ENCODE measurements at places on chromosomes 11 and 22.
A peak's percentile ranks its signal among the peaks of the same experiment; 100 is the strongest.

DNA sequence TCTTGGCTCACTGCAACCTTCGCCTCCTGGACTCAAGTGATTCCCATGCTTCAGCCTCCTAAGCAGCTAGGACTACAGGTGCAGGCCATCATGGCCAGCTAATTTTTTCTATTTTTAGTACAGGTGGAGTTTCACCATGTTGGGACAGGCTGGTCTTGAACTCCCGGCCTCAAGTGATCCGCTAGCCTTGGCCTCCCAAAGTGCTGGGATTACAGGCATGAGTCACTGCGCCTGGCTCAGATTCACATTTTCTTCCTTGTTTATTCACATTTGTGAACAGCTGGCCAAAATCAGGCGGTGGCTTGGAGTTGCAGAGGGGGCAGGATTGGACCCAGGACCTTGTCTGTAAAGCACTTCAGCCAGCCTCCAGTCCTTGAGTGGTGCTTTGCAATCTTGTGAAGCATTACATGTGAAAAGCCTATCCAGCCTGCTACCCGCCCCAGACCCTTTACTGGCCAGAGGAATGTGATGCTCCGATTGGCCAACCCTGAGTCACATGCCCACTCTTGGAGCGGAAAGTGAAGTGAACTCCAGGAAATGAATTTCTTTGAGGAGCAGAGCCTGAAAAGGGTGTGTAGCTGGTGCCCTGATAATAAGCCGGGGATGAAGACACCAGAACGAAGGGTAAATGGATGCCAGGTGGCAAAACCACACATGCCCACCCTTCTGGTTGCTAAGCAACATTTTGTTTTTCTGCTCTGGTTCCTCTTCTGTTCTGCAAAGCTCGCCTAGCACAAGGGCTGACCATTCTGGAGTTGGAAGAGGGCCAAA, 62.6 kb upstream of the PTPRJ start:
- DNase-seq: no peak

DNA sequence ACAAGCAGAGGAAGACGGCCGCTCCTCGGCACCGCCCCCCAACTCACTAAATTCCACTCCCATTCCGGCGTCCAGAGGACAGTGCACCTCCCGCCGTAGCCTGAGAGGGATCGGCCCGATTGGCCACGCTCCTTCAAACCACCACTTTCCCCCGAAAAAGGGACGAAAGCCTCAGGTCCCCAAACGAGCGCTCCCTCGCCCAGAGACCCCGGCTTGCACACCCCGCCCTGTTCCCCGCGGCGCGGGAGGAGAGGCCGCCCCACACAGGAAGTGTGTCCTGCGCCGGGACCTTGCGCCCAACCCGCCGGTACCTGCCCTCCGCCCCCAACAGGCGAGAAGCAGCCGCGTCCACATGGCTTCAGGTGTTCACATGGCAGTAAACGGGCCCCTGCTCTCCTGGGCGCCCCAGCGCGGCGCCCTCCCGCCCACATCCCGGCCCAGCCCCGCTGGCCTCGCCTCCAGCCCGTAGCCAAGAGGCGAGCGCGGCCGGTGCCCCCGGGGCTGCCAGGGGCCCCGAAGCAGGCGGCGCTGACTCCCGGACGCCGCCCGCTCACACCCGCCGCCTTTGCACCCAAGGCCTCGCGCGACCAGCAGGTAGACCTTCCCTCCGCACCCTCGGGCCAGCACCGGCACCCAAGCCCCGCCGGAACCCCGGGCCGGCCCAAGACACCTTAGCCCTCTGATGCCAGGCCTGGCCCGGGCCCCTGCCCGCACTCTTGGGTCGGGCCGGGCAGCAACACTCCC, 849 bp downstream of the TCF20 start:
- DNase-seq: peak; percentile 54

GRCh38 chr11:21481255-21481654, 711.6 kb upstream of the ANO5 start:
- no peak for DNase-seq

DNA sequence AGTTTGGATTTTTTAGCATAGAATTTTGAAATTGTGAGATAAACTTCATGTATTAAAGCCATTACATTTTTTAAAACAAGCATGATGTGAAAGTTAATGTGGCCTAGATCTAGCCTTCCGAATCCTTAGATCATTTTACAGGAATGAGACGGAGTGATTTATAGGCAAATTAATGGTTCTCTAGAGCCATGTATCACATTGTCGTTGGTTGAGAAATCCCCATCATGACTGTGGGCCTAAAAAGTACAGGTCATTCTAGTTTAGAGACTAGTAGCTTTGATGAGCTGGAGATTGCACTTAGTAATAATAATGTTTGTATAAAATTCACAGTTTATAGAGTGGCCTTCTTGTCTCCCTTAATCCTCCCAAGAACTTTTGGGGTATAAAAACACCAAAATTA, 7.1 kb downstream of the EWSR1 start:
- no peak for DNase-seq

DNA sequence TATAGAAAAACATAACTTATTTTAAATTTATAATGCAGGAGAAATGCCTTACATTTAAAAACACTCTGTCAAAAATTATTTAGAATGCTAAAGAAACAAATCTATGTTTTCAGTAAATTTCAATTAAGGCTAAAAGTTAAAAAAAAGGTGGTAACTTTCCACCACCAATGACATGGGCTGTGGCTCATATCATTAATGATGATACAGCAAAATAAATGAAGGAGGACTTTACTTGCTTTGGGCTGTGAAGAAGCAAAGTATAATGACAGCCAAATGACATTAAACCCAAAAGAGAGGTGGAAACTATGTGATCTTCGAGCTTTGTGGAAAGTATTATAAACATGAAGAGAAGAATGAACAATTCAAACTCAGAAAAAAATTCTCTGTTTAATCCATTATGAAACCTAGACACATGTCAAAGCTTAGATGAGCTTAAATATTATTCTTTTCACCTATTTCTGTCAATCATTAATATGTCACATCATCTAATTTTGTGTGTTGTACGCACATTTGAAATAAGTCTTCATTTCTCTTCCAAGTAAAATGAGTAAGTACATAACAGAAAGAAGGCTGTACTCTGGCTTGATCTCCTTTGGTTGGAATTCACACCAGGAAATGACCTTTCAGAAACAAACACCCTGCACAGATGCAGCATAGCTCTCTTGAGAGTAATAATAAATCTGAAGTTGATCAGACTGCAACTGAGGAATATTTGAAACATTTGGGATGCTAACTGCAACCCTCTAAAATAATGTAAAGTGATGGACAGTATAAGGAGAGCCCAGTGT, 265.8 kb downstream of the TTC28 start:
- no peak for DNase-seq

DNA sequence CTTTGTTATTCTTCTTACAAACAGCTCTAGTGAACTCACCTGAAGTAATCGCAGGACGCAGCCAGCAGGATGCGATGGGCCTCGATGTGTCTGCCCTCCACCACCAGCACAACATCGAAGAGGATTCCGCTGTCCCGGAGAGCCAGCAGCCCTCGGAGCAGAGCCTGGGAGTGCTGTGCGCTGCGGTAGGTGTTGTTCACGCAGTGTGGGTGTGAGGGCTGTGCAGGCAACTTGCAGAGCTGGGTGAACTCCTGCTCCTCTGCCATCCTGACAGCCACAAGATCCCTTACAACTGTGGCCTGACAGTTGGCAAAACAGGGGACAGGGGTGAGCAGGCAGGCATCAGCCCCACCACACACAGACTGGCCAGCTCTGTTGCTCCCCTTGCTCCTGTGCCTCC, 6.6 kb downstream of the KLHL22 start:
- no peak for DNase-seq

GRCh38 chr11:9259981-9260837, 4.9 kb downstream of the DENND5A start:
- DNase-seq: no peak

GRCh38 chr11:109121173-109121932, 300.6 kb upstream of the C11orf87 start:
- DNase-seq: no peak

DNA sequence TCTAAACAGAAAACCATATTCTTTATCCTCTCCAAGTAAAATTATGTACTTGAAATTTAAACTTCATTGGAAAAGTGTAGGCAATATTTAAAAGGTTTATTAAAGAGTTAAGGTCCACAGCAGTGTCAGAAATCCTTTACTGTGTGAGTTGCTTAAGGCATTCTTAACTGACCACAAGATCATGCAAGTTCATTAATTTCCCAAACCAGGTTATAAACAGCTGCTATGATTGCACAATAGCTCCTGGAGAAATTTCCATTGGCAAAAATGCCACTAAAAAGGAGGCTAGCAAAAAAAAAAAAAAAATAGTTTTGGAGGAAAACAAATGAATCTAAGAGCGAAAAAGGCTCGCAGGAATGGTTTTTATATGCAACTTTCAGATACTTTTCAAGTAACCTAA, 106.2 kb downstream of the ETS1 start:
- DNase-seq: no peak

GRCh38 chr11:96967616-96968015, 577.8 kb downstream of the JRKL start:
- DNase-seq: no peak

GRCh38 chr22:45429981-45430775, 16.7 kb downstream of the RIBC2 start:
- DNase-seq: no peak

- DNase-seq: no peak
Measured at GRCh38 chr22:23458663-23459541, 121.2 kb downstream of the IGLL1 start.

- DNase-seq: no peak
Measured at GRCh38 chr11:97908354-97908753, 1112.4 kb upstream of the CNTN5 start.

GRCh38 chr11:45968901-45969300, 46.4 kb downstream of the LARGE2 start:
- no peak for DNase-seq

GRCh38 chr11:28383456-28383855, 275.3 kb downstream of the METTL15 start:
- DNase-seq: no peak

- DNase-seq: no peak
Measured at GRCh38 chr11:4890279-4890678, 8.6 kb downstream of the OR51T1 start.

- DNase-seq: no peak
Measured at GRCh38 chr22:47178339-47178738, 415.9 kb downstream of the TBC1D22A start.

DNA sequence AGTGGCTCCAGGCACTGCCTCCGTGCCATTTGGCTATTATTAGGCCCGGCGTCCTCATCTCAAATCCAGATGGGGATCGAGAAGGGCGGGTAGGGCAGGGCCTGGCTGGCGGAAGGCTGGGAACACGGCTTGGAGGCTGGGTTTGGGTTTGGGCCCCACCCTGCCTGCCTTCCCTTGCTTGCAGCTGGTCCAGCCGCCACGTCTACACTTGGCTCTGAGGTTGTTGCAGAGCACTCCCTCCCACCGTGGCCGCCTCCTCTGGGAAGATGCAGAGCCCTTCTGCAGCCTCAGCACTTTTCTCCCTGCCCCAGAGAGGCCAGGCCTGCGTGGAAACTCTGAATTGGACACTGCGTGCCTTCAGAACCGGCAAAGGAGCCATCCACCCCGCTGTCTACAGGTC, 5.2 kb upstream of the SMTN start:
- DNase-seq: no peak

- DNase-seq: no peak
Measured at GRCh38 chr11:122422682-122423081, 232.8 kb upstream of the UBASH3B start.

DNA sequence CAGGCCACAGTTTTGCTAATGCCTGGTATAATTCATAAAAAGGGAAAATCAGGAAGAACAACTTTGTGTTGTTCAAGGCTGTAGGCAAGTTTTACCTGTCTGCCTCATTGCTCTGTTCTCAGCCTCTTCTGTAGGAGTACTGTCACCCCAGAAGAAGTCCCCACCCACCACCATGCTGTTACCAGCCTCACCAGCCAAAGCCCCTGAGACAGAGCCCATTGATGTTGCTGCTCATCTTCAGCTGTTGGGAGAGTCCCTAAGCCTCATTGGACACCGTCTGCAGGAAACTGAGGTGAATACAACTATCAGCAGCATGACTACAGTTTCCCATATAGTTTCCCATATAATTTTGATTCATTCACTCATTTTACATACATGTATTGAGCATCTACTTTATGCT, 11.6 kb upstream of the TOM1 start:
- DNase-seq: no peak

DNA sequence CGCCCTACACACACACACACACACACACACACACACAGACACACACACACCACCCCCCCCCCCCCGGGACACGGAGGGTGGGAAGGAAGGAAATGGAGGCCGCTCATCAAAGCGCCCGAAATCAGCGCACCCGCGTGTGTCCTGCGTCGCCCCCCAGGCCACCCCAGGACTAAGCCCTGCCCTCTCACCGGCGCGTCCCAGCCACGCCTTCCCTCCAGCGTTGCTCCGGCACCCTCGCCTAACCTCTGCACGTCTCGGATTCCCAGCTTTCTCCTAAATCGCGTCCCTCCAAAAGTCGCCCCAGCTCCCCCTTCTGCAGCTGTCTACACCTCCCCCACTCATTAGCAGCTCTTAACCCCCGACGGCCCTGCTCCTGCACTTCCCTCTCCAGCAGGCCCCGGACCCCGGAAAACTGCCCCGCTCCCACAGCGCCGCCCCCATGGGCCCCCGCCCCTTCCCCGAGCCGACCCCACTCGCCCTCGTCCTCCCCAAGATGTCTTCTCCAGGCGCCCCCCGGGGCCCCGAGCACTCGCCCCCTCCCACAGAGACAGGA, 557 bp downstream of the PACSIN2 start:
- no peak for DNase-seq

- no peak for DNase-seq
Measured at GRCh38 chr22:41417622-41418390, 28.8 kb downstream of the TOB2 start.

- no peak for DNase-seq
Measured at GRCh38 chr22:39434243-39434653, 22.6 kb upstream of the MGAT3 start.

DNA sequence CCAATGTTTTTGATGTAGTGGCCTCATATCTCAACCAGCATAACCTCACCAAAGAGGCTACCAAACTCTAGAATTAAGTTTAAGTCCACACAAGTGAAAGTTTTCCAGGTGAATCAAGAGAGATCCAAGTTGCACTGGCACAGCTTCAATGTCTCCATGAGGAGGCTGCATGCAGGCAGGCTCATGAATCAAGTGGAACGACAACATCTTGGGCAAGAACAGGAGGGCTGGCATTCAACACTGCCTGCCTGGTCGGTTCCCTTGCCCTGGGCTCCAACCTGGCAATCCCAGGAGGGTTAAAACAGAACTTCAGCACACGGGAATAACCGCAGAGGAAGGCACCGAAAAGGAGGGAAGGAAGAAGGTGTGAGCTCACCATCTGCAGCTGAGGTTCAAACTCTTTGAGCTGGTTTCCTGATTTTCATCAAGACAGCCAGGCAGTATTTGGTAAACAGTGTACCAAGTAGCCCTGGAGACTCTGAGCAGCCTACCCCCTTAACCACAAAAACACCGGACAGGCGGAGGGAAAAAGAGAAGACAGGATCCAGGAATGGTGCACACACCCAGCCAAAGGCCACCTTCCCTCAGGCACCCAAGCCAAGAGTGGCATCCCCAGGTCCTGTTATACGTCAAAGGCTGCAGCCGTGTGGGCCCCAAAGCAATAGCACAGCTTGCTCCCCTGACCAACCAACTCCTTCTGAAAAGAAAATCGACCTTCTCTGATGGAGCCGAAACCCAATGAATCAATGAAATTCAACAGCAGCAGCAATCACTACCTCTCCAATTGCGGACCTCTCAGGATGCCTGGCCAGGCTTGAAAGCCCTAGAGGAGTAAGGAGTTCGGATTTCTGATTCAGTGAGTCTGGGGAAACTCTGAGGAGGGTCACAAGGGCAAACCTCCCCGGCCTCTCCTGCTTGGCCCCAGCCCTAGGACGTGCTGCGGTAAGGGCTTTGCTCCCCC, 1.3 kb downstream of the PACSIN2 start:
- no peak for DNase-seq
